Activated CD4-positive, alpha-beta T cell treated with anti-CD3 and anti-CD28 coated beads, Interleukin-2, amount 50 U/mL, for 4 hours (primary cell): ENCODE measurements at places on chromosomes 3 and 15.
A peak's percentile ranks its signal among the peaks of the same experiment; 100 is the strongest.

GRCh38 chr15:79526376-79526775, 94.2 kb downstream of the MINAR1 start:
- no peak for DNase-seq

GRCh38 chr15:90394748-90395442, 6.9 kb downstream of the IQGAP1 start:
- no peak for DNase-seq

- DNase-seq = no peak
Measured at GRCh38 chr3:7272203-7272602, 411.3 kb downstream of the GRM7 start.

DNA sequence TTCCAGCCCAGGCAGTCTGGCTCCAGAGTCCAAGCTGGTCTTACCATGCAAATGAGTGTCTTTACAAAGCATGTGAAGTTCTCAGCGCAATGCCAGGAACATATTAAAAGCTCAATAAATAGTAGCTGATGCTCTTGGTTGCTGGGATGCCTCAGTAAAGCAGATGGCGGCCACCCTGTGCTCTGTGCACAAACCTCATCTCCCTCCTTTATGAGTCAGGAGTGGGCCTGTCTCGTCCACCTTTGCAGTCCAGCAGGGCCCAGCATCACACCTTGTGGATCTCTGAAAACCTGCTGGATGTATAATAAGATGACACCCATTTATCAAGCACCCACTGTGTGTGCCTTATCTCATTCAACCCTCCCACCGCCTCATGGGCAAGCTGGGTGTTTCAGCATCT, 42.7 kb downstream of the FAM174B start:
- DNase-seq = no peak

DNA sequence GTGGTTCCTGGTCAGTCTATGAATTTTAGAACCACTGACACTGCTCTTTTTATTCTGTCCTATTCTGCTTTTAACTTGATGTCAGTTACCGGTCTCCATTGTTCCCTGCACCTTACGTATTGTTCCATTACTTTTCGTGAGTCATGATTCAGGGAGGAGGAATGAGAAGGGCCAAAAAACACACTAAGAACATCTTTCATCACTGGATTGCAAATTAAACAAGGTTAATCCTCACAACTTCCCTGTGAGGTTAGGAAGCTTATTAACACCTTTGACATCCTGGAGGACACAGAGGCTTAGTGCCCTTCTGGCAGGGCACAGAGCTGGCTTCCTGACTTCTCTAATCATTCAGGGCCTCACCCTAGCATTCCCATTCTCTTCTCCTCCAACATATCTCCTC, 227.6 kb upstream of the SATB1 start:
- DNase-seq = no peak

DNA sequence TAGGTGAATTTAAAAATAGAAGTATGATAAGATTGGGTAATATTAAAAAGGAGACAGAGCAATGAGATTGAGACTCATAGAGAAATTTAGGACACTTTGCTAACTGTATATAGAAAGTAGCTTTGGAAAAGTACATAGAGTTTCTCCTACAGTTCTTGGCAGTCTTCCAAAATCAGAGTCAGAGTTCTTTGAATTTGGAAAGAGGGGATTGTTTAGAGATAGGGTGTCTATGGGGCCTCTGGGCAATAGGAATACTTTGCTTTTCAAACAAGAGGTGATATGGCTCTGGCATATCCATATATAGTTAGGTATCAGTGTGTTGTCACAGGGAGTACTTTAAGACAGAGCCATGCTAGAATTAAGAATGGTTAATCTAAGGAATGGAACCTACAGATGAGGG, 477.1 kb upstream of the KCNMB2 start:
- no peak for DNase-seq

DNA sequence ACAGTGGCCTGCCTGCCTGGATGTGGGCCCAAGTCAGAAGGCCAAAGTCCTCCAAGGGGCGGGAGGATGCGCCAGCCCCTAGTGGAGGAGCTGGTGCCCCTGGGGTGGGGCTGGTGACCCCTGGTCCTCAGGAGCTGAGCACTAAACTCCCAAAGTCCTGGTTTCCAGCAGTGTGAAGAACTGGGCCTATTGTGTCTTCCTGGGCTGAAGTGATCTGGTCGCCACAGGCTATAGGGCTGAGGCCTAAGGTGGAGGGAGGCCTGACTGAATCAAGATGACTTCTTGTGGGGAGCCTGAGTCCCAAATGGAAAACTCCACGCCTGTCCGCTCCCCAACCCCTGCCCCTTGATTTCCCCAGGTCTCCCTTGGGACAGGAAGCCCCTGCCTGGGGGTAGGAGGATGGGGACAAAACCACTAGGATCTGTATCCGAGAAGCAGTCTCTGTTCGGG, 753 bp upstream of the FES start:
- no peak for DNase-seq

DNA sequence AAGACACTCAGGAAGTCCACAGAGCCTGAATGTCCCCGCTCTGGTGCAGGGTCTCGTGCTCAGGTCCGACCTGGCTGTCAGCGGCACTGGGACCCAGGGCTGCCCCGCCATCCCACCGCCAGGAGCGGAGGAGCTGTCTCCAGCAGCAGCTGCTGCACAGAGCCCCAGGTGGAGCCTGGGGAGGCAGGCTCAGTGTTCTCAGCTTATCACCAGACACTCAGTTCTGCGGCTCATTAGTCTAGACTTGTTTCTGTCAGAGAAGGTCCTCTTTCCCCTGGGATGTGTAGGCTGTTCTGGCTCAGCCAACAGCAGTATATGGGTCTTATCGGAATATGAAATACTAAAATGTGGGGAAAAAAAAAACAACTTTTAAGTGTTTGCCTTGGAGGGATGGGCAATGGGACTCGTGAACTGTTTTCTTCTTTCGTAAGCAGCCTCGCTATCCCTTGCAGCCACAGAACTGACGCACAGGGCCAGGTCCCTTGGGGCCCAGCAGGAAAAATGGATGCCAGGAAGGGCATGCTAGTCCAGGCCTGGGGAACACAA, 75.9 kb downstream of the KLF13 start:
- no peak for DNase-seq

GRCh38 chr3:42718338-42718737, 15.7 kb upstream of the HHATL start:
- DNase-seq = no peak

DNA sequence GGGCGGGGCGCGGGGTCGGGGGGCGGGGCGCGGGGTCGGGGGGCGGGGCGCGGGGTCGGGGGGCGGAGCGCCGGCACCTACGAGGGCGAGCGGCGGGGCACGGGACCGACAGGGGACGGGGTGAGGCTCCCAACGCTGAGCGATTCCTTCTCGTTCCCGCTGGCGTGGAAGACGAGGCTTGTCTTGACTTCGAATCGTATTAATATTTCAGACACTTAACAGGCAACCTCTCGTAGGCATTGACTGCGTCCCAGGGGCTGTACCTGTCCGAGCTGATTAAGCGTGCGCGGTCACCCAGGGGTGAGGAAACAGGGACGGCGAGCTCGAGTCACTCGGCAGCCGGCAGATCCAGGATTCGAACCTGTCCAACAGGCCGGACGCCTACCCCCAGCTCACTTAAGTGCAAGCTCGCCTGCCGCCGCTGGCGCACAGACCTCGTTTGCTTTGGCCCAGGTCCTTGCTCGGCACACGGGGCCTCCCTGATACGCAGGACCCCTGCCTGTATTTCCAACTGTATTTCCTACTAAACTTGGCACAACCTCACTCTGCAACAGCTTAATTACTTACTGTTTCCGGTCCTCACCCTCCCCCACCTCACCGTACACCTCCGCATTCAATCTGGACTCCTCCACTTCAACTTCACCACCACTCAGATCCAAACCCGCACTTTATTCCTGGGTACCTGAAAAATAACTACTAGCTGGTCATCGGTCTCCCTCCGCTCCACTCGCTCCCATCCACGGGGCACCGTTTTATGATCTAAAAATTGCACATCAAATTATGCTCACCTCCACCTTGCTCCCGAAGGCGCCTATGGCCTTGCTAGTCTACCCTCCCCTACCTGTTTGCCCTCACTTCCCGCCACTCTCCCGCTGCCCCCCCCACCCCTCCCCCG, 722 bp upstream of the ZXDC start:
- peak; percentile 28 for DNase-seq

GRCh38 chr3:128313935-128314334, 152.8 kb downstream of the DNAJB8 start:
- no peak for DNase-seq

- DNase-seq = no peak
Measured at GRCh38 chr3:90091549-90091948, 984.1 kb downstream of the EPHA3 start.

GRCh38 chr3:98705212-98705611, 57.9 kb upstream of the ST3GAL6 start:
- DNase-seq = no peak

GRCh38 chr15:29821416-29822099, 710 bp downstream of the TJP1 start:
- no peak for DNase-seq

GRCh38 chr3:60809857-60810610, 441.2 kb downstream of the FHIT start:
- no peak for DNase-seq

DNA sequence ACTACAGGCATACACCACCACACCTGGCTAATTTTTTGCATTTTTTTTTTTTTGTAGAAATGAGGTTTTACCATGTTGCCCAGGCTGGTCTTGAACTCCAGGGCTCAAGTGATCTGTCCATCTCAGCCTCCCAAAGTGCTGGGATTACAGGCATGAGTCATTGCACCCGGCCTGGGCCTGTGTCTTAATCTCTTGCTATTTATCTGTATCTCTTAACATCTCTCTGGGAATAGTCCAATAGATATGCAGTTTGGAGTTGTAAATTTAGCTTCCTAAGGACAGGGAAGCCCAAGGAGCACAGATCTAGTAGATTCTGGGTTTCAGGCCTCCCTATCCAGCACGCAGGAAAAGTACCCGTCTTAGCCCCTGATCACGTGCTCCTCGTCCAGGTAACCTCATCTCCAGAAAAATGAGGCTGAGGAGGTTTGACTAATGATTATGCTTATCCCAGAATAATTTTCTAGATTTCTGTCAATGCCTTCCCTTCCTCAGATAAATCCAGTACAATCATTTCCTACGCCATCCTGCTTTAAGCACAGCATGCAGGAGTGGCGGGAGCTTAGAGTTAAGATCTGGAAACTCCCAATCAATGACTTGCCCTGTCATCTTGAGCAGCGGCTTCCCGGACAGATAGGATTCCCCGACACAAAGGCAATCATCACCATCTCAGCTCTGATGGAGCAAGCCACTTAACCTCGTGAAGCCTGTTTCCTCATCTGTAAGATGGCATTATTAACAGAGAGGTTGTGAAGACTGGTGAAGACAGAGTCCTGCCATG, 12.3 kb upstream of the CTDSPL start:
- DNase-seq = no peak

DNA sequence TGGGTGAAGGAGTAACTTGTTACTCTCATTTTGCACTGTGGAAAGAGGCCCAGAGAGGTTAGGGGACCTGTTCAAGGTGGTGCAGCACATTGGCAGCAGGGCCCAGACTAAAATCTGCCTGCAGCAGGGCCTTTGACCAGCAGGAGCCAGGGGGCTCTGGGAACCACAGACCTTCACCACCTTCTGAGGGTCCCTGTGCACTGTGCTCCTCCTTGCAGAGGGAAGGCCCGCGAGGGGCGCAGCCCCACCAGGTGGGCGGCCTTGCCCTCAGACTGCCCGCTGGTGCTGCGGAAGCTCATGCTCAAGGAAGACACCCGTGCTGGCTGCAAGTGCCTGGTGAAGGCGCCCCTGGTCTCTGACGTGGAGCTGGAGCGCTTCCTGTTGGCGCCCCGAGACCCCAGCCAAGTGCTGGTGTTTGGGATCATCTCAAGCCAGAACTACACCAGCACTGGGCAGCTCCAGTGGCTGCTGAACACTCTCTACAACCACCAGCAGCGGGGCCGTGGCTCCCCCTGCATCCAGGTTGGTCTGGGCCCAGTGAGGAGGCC, 61.5 kb upstream of the FGD5 start:
- no peak for DNase-seq

DNA sequence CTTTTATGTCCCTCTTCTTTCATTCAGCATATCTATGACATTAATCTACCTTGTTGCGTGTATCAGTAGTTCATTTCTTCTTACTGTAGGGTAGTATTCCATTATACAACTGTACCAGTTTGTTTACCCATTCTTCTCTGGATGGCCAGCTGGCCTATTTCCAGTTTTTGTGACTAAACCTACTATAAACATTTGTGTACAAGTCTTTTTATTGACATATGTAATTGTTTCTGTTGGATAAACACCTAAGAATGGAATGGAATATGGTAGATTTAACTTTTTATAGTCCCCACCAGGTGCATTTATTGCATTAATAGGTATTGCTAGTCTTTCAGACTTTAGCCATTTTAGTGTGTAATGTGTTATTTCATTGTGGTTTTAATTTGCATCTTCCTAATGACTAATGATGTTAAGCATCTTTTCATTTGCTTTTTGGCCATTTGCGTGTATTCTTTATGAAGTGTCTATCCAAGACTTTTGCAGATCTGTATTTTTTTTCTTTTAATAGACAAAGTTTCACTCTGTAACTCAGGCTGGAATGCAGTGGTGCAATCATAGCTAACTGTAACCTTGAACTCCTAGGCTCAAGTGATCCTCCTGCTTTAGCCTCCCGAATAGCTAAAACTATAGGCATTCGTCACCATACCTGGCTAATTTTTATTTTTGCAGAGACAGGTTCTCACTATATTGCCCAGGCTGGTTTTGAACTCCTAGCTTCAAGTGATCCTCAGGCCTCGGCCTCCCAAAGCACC, 41.9 kb upstream of the XRN1 start:
- DNase-seq = no peak

DNA sequence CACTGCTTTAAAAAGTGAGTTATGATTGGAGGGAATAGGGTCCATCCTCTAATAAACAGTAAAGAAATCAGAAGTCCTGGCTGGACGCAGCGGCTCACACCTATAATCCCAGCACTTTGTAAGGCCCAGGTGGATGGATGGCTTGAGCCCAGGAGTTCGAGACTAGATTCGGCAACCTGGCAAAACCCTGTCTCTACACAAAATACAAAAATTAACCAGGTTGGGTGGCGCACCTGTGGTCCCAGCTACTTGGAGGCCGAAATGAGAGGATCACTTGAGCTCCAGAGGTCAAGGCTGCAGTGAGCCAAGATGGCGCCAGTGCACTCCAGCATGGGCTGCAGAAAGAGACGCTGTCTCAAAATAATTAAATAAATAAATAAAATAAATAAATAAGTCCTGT, 171.2 kb downstream of the POTEB3 start:
- no peak for DNase-seq

GRCh38 chr3:196454935-196455334, 22.7 kb upstream of the UBXN7 start:
- no peak for DNase-seq

GRCh38 chr15:32953533-32953910, 235.7 kb downstream of the GREM1 start:
- no peak for DNase-seq

GRCh38 chr3:42895580-42895868, 10.4 kb upstream of the ZNF662 start:
- DNase-seq = no peak

GRCh38 chr3:15903164-15903563, 105.4 kb upstream of the ANKRD28 start:
- DNase-seq = no peak

GRCh38 chr3:12948891-12949711, 107.7 kb upstream of the RPL32 start:
- DNase-seq = no peak
